Hematopoietic multipotent progenitor cell (in vitro differentiated cells): ENCODE measurements at places on chromosomes 1 and 21. TPM values are rescaled to one million over a fixed set of nuclear protein-coding genes. Genes with fewer than 3 reads are reported as not detected.

DNA sequence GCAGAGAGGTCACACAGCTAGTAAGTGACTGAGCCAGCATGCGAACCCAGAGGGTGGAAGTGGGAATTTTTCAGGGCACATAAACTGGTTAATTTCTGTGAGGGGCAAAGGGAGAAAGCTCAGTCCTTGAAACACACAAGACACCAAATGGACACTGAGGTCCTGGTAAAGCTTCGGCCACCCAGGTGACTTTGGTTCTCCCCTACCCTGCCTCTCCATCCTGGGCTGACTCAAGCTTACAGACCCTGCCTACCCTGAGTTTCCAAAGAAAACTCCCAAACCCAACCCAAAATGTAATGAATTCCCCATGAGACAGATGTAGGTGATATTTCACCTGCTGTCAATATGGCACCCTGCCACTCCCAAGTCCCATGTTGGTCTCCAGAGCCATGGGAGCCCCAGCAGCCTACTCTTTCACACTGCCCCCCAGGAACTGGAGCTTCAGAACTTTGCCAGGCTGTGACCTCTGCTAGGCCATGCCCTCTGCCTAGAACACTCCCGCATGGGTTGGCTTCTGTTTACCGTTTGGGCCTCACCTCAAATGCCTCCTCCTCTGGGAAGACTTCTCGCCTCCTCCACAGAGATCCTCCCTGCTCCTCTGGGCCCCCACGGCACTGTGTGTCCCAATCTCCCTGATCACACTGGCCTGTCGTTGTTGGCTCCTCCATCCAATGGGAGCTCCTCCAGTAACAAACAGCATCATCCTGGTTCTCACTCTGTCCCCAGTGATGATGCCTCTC lies 3.7 kb upstream of the LRP8 start:
- DNase-seq = no peak

- DNase-seq = no peak
Measured at GRCh38 chr1:182651339-182651724, 33.1 kb downstream of the RGS8 start.

DNA sequence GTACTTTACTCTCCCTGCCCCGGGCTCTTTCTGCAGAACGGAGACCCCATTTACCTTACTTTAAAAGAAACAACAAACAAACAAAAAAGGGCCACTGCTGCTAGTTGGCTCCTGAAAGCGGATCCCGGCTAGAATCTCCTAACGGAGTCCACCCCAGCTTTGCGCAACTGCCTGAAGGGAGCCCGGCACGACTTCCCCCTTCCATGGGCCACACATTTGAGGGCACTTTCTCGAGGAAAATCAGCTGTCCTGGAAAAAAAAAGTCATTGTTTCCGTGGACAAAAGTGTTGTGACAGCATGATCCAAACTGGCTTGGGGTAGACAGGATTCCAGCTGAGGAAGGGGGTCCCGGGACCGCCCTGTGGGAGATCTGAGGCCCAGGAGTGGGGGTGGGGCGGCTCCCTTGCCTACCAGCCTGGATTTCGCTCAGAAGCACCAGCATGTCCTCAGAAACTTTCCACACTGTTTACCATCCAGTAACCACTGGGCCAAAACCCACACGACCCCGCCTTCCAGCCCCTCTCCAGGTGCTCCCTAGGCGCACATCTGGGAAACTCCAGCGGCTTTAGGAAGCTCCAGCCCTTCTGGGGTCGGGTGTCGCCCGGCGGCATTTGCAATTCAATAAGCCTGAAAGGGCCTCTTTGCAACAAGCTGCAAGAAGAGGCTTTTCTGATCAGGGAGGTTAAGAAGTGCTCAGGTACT lies 4.8 kb downstream of the RIPK4 start:
- no peak for DNase-seq

DNA sequence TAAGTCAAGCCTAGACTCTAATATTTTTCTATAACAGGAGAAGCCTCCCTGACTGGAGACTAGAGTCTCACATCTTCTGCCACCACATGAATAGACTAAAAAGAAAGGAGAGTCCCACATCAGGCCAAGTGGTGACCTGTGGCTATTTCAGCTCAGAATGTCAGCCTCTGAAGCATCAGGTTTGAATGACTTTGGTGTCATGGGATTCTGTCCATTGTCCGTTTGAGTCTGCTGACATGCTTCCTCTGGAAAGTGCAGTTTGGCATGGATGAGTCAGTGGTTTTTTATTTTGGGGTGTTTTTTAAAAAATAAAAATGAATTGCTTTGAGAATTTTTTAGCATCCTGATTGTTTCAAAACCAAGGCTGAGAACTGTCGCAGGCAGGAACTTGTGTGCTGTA lies 19.5 kb downstream of the DYRK3 start:
- no peak for DNase-seq

- no peak for DNase-seq
Measured at GRCh38 chr1:198686069-198686728, 47.4 kb downstream of the PTPRC start.

DNA sequence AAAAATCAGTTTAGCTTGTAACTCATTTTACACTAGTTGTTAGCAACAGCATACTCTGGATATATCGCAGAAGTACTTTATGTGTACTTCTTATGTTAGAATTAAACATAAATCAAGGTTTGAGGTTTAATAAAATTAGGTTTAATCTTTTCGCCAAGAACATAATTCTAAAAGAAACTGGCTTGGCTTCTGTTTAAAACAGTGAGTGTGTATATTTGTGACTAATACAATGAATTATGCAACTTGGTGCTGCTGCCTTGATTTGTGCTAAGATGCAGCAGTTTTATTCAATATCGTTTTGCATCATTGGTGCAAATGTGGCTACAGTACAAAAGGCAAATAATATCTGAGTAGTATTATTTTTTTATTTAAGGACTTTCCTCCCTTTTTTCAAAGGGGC lies 44.8 kb downstream of the USP25 start:
- DNase-seq = no peak

The OLIG2 gene
- total RNA-seq = under 0.01 TPM

GRCh38 chr1:229696385-229696784 lies 70.3 kb downstream of the URB2 start:
- DNase-seq = no peak

GRCh38 chr1:82145656-82146055 lies 344.9 kb downstream of the ADGRL2 start:
- DNase-seq = no peak

DNA sequence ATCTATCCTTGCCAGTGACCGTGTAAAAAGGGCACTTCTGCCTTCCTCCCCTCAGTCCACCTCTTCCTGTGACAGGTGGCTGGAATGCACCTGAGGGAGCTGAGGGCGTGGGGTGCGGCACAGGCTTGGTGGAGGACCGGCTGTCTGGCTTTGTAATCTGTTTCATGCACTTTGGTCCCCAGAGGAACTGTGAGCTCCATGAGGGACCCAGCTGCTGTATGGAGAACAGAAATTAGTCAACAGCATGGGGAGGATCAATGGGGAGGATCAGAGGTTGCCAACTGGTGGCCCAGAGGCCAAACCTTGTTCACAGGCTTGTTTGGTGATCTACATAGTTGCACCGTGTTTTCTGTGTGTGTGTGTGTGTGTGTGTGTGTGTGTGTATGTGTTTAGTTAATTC lies 19.0 kb upstream of the LUZP1 start:
- DNase-seq = no peak

DNA sequence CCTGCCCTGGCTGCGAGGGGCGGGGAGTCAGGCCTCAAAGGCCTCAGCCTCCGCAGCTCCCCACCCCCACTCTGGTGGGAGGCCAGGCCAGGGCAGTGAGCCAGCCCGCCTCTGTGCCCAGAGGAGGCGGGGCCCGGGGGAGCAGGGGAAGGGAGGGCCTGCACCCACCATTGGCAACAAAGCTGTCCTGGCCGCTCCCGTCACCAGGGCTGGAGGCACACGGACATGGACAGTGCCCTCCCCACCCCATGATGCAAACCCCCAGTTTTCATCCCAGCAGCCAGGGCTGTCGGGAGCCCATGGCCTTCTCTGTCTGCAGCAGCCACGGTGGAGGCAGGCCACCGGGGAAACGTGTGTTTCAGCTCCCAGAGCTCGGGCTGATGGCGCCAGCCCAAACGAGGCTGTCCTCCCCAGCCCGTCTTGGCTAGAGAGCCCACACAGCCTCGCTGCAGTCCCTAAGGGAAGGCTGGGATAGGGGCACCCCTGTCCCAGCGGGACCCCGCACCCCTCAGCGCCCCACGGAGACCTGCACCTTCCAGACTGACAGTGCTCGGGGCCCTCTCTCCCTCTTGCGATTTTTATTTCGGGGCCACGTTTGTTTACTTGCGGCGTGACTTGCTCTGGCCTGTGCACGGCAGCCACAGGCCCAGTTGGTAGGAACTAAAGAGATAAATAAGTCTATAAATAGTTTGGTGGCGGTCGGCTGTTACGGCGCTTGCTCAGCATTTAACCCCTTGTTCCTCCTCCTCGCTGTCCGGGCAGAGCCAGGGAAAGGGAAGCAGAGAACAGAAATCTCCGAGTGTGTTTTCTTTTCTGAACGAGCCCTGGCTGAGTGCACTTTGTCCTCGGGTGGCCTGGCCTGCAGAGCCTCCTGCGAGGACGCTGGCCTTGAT lies 101.8 kb downstream of the PRDM16 start:
- DNase-seq = no peak

GRCh38 chr1:226627924-226628611 lies 79.5 kb downstream of the STUM start:
- no peak for DNase-seq

DNA sequence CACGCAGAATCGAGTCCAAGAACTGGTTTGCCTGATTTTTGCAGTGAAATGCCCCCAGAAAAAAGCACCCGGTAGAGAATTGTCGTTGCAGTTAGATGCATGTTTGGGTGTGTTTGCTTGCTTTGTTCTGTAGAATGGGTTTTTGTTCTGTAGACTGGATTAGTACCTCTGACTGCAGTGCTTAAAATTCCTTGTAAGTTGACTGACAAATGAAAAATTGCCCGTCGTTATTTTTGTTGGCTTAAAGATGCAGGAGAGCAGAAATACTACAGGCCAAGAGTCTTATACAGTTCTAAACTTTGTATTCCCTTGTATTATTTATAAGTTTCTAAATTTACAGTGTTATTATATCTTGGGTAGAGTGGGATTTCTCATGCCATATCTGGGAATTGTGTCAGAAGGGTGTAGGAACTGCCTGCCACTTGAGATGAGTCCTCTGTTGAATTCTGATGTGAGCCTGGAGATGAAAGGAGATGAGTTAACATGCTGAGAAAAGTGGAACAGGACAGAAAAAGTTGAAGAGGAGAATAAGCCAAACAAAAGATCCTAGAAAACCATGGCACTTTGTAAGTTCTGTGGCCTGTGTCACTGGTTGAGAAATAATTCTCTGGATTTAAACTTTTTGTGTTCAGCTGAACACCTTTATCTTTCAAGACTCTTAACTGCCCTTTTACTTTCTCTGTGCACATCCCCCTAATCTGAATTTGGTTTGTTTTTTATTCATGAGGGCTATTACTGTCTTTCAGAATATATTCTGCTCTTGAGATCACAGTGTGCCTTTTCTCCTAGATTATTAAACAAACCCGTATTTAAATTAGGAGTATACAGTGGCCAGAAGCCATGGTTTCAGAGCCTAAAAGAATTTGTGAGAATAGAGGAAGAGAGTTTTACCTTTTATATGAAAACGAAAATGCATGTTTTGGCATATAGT lies 1.4 kb downstream of the DESI2 start:
- DNase-seq = no peak

DNA sequence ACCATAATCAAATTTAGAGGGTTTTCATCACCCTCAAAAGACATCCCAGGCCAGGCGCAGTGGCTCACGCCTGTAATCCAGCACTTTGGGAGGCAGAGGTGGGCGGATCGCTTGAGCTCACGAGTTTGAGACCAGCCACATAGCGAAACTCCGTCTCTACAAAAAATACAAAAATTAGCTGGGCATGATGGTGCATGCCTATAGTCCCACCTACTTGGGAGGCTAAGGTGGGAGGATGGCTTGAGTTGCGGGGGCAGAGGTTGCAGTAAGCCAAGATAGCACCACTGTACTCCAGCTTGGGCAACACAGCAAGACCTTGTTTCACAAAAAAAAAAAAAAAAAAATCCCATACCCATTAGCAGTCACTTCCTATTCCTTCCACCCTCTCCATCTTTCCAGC lies 33.5 kb upstream of the BATF3 start:
- DNase-seq = no peak

The ATP5IF1 gene
- total RNA-seq = 53.1 TPM

GRCh38 chr1:93739472-93739871 lies 57.8 kb upstream of the BCAR3 start:
- no peak for DNase-seq

DNA sequence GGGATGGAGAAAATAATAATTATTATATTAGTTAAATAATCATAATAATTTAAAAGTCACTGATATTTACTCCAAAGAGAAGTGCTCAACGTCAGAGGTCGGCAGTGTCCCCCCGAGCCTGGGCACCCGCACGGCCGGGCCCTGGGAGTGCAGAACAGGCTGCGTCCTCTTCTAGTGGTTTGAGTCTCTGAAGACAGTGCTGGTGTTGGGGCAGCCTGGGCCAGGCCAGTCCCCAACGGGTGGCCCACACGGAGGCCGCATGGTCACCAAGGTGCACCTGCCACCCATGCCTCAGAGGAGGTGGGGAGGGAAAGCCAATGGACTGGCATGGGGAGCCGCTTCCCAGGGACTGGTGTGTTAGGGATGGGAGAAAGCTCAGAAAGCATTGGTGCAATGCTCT lies 27.3 kb downstream of the WNT9A start:
- no peak for DNase-seq

The PODN gene
- total RNA-seq = not detected

The URB2 gene
- 10.2 TPM for total RNA-seq

The PMF1 gene
- total RNA-seq = 103 TPM

GRCh38 chr21:36320421-36321324 lies 676 bp downstream of the MORC3 start:
- no peak for DNase-seq

- DNase-seq = no peak
Measured at GRCh38 chr1:105934806-105935205, 1121.7 kb upstream of the PRMT6 start.

- DNase-seq = no peak
Measured at GRCh38 chr21:16468184-16468583, 738.4 kb downstream of the USP25 start.

DNA sequence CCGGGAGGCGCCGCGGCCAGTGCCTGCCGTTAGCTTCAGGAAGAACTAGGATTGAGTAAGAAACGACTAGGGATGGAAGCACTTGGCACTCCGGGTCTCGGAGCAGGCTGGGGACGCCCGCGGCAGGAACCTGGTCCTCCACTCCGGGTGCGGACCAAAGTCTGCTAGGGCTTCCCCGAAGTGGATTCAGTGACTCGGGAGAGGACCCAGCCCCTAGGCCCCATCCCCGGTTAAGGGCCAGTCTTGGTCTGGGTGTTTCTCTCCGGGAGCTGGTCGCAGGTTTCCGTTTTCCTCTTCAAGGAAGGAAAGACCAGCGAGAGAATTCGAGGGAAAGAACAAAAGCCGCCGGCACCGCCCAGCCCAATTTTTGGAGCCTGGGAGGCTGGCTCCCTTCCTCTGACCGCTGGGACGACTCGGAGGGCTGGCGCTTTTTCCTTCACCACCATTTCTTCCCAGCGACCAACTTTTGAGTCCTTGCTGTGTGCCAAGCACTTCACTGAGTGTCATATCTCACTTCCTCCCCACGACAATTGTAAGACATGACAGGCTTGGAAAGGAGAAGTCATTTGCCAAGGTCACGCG lies 16.8 kb upstream of the STMN1 start:
- no peak for DNase-seq

- DNase-seq = no peak
Measured at GRCh38 chr1:2072109-2072806, 22.0 kb downstream of the PRKCZ start.
